ENCODE measurements at places on chromosomes 7 and 10. TPM values are rescaled to one million over a fixed set of nuclear protein-coding genes. Genes with fewer than 3 reads are reported as not detected.

GRCh38 chr10:88097092-88097516 lies 233.7 kb downstream of the PTEN start:
- H3K27ac ChIP-seq: no peak overlapping the region
- peaks cover 16% of the 10 kb centered on the region for H3K4me1 ChIP-seq
- DNase-seq: no peak
- H3K36me3 ChIP-seq: no peaks in the 10 kb centered on the region
- H3K27me3 ChIP-seq: peaks cover 4% of the 10 kb centered on the region

- no peak overlapping the region for H3K4me3 ChIP-seq
- H3K27me3 ChIP-seq: no peaks in the 10 kb centered on the region
- no peak for DNase-seq
Measured at GRCh38 chr10:1128115-1128514, 71.9 kb downstream of the WDR37 start.

The HOXA3 gene
- total RNA-seq: 197 TPM

GRCh38 chr10:92091965-92092364 lies 168.4 kb downstream of the BTAF1 start:
- peaks cover 7% of the 10 kb centered on the region for H3K4me1 ChIP-seq
- no peak for DNase-seq
- no peaks in the 10 kb centered on the region for H3K36me3 ChIP-seq
- no peaks in the 10 kb centered on the region for H3K27me3 ChIP-seq

DNA sequence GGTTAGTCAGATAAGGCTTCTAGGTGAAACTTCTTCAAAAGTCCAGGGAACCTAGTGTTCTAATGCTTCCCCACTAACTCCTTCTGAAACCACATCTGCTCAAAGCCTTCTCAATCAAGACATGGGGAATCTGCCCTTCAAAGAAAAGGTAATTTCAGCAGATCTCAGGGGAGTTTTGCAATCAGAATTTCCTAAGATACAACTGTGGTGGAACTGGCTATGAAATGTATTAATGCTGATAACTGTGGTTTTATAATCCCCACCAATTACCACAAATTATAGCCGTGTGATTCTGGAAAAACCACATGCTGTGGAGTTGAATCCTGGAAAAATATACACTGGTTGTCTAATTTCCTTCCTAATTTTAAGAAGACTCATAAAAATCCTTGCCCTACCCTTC lies 233.8 kb downstream of the SORCS1 start:
- H3K36me3 ChIP-seq: no peaks in the 10 kb centered on the region
- no peak overlapping the region for H3K4me3 ChIP-seq

- H3K4me1 ChIP-seq: peaks cover 29% of the 10 kb centered on the region
- DNase-seq: no peak
- H3K4me3 ChIP-seq: no peak overlapping the region
Measured at GRCh38 chr10:97571622-97572021, 957 bp upstream of the ANKRD2 start.

DNA sequence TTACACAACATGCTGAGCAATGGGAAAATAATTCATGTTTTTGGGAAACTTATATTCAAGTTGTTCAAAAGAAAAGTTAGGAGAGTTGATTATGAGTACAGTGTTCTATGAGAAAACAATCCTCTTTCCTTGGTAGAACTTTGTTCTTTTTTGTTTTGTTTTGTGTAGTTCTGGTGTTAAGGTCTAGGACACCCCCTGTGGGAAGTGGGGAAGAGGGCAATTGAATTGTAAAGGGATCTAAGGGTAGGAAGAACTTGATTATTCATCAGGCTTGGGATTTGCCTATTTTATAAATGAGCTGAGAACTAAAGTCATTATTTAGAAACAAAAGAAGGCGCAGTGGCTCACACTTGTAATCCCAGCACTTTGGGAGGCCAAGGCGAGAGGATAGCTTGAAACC lies 25.9 kb upstream of the CDK13 start:
- DNase-seq: no peak
- no peak overlapping the region for H3K4me3 ChIP-seq
- peaks cover 9% of the 10 kb centered on the region for H3K4me1 ChIP-seq

DNA sequence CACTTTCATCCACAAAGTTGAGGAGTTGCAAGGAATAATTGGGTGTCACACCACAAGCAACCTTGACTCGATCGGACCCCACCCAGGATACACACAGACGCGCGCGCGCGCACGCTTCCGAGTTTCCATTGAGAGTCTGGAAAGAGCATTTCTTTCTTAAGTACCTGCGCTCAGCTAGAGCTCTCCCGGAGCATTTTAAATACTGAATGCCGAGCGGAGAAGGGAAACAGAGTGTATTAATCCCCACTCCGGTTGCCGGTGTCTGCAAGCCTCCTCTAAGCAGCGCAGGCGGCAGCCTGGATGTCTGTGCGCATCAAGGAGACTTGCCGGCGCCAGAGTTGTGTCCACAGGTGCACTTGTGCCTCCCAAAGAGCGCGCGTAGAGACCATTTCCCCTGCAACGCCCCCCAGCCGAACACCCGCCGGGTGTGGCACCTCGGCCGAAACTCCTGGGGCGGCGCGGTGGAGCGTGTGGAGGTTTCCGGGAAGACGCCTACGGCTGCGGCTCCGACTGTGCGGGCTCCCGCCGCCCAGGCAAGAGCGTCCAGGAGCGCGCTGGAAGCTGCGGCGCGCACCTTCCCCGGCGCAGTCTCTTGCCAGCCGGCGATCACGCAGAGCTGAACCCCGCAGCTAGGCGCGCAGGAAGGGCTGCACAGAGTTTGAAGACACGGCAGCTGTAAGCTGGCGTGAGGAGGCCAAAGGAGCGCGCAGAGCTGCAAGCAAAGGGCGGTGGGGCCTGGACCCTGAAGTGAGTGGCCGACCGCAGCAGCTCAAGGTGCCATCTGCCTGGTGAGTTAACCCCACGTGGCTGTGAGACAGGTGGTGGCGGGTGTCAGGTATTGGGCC lies 1.1 kb upstream of the FEZF1 start:
- peak overlapping the region; percentile 56 for H3K27ac ChIP-seq
- no peaks in the 10 kb centered on the region for H3K36me3 ChIP-seq
- peak overlapping the region; percentile 64 for H3K4me3 ChIP-seq
- H3K4me1 ChIP-seq: peaks cover 22% of the 10 kb centered on the region

The SGMS1 gene
- 14.9 TPM for total RNA-seq

DNA sequence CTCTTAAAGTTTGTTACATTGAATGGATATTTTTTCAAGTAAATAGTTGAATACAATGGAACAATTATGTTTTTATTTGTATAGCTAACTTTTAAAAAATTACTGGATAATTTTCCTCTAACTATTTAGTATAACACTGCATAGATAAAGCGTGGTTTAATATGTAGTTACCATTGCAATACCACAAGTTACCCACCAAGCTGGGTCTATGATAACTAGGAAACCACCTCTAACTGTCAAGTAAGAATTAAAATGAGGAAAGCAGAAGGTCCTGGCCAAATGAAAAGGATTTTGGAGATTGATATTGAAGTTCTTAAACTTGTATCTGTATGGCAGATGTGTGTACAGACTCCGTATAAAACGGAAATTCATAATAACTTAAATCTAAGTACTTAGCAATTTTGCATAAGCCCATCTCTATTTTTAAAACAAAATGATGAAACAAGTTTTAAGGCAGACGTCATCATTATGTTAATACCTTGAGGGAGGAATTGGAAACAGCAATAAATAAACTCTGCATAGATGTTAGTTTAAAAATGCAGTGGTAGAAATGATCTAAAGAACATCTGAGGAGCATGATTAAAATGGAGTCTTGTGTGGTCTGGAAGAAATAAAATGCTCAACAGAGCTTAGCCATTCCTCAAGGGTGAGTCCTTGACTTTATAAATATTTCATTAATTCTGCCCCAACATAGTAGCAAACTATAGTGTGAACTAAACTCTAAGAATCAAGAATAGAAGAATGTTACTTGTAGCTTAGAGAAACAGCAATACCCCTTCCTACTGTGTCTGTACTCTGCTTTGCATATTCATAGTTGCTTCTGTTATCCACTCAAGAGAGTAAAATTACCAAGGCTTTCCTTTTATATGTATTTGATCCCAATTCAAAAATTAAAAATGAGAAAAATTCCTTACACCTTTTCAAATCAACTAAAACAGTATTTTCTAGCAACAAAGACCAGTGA lies 206.4 kb upstream of the FERD3L start:
- H3K4me1 ChIP-seq: no peaks in the 10 kb centered on the region
- DNase-seq: no peak
- H3K4me3 ChIP-seq: no peak overlapping the region

GRCh38 chr7:711093-711921 lies 15.2 kb upstream of the DNAAF5 start:
- H3K27ac ChIP-seq: no peak overlapping the region
- peak overlapping the region; percentile 68 for H3K4me3 ChIP-seq

The CYP3A5 gene
- total RNA-seq: 9.2 TPM

GRCh38 chr10:35378541-35379210 lies 42.4 kb downstream of the CCNY start:
- H3K27ac ChIP-seq: peak overlapping the region; percentile 88
- peaks cover 10% of the 10 kb centered on the region for H3K36me3 ChIP-seq
- DNase-seq: no peak
- H3K4me3 ChIP-seq: no peak overlapping the region

GRCh38 chr7:137873979-137874777 lies 27.4 kb upstream of the DGKI start:
- H3K27me3 ChIP-seq: no peaks in the 10 kb centered on the region
- no peak overlapping the region for H3K4me3 ChIP-seq
- H3K36me3 ChIP-seq: peaks cover 35% of the 10 kb centered on the region

The SLC26A5 gene
- total RNA-seq: not detected

GRCh38 chr10:69769395-69769992 lies 32.2 kb upstream of the COL13A1 start:
- no peaks in the 10 kb centered on the region for H3K36me3 ChIP-seq
- peaks cover 9% of the 10 kb centered on the region for H3K4me1 ChIP-seq
- H3K27ac ChIP-seq: peak overlapping the region; percentile 40
- DNase-seq: no peak
- H3K27me3 ChIP-seq: peaks cover 16% of the 10 kb centered on the region

DNA sequence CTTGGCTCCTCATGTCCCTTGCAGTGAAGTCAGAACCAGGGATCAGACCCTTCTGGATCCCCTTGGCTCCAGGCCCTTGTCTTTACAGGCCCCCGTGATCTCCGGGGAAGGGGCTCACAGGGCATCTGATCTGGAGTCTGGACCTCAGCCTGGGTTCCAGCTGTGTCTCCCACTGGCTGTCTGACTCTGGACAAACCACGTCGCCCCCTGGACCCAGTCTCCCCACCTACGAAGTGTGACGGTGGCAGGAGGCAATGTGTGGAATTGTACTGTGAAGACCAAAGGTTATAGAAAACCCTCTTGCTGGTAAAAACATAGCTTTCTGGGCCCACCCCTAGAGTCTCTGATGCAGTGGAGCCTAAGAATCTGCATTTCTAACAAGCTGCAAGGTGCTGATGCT lies 15.5 kb upstream of the C10orf71 start:
- no peak overlapping the region for H3K27ac ChIP-seq
- H3K27me3 ChIP-seq: peaks cover 33% of the 10 kb centered on the region
- no peaks in the 10 kb centered on the region for H3K36me3 ChIP-seq
- H3K4me1 ChIP-seq: peaks cover 2% of the 10 kb centered on the region

The ATOH7 gene
- 0.70 TPM for total RNA-seq

DNA sequence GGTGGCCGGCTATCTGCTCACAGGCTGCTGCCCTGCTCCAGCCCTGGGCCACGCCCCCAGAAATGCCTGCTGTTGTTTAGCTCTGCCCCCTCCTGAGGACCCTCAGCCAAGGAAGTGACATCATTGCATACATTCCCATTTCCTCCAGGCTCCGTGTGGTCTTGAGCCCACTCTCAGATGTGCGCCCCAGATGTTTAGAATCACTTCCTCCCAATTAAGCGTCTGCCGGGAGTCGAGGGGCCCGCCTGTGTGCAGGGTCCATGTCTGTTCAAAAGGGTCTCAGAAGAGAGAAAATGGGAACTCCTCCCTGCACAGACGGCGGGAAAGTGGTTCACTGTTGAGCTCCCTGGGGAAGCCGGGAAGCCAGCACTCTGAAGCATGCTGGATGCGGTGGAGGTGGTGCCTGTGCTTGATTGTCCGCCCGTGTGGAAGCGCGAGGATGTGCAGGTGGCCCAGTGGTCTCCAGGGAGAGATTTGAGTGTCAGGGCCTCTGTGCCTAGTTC lies 116.9 kb upstream of the PPIF start:
- no peak for DNase-seq
- H3K27me3 ChIP-seq: no peaks in the 10 kb centered on the region
- peak overlapping the region; percentile 97 for H3K27ac ChIP-seq
- H3K4me3 ChIP-seq: peak overlapping the region; percentile 59

The VAX1 gene
- not detected for total RNA-seq

- no peaks in the 10 kb centered on the region for H3K27me3 ChIP-seq
- H3K27ac ChIP-seq: peak overlapping the region; percentile 96
- H3K4me3 ChIP-seq: no peak overlapping the region
- no peak for DNase-seq
Measured at GRCh38 chr10:121245754-121246153, 352.5 kb downstream of the FGFR2 start.

DNA sequence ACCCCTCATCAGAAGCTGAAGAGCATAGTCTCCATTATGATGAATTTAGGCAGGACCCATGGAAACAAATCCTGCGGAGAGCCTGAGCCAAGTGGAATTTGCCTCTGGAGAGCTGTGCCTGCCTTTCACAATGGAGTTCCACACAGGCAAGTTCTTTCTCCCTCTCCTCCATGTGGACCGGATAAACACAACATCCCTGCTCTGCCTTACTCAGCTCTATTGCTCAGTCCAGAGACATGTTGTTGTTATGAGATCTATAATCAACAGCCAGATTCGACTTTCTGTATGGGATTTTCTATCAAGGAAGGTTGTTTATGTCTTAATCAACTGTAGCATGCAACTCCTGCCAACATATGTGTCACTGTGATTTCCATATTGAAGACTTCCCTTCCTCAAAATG lies 59.5 kb upstream of the ELMO1 start:
- peaks cover 2% of the 10 kb centered on the region for H3K4me1 ChIP-seq
- H3K36me3 ChIP-seq: no peaks in the 10 kb centered on the region
- no peak overlapping the region for H3K27ac ChIP-seq
- H3K4me3 ChIP-seq: no peak overlapping the region
- H3K27me3 ChIP-seq: peaks cover 31% of the 10 kb centered on the region

GRCh38 chr10:101223274-101224059 lies 5.8 kb downstream of the LBX1 start:
- DNase-seq: no peak
- no peak overlapping the region for H3K4me3 ChIP-seq
- H3K4me1 ChIP-seq: peaks cover 21% of the 10 kb centered on the region
- no peak overlapping the region for H3K27ac ChIP-seq

GRCh38 chr7:5077740-5078139 lies 32.1 kb downstream of the RBAK start:
- peaks cover 32% of the 10 kb centered on the region for H3K27me3 ChIP-seq
- no peak overlapping the region for H3K4me3 ChIP-seq
- no peaks in the 10 kb centered on the region for H3K4me1 ChIP-seq
- no peak for DNase-seq
- no peaks in the 10 kb centered on the region for H3K36me3 ChIP-seq

- no peak overlapping the region for H3K27ac ChIP-seq
- H3K4me1 ChIP-seq: no peaks in the 10 kb centered on the region
- DNase-seq: no peak
- no peaks in the 10 kb centered on the region for H3K27me3 ChIP-seq
Measured at GRCh38 chr10:103254113-103254512, 8.4 kb downstream of the RPEL1 start.

- DNase-seq: no peak
- peaks cover 5% of the 10 kb centered on the region for H3K4me1 ChIP-seq
- H3K27ac ChIP-seq: no peak overlapping the region
- no peaks in the 10 kb centered on the region for H3K36me3 ChIP-seq
- H3K27me3 ChIP-seq: peaks cover 30% of the 10 kb centered on the region
Measured at GRCh38 chr7:50333221-50333651, 28.7 kb downstream of the IKZF1 start.
